ENCODE measurements at places on chromosomes 6 and 20.

DNA sequence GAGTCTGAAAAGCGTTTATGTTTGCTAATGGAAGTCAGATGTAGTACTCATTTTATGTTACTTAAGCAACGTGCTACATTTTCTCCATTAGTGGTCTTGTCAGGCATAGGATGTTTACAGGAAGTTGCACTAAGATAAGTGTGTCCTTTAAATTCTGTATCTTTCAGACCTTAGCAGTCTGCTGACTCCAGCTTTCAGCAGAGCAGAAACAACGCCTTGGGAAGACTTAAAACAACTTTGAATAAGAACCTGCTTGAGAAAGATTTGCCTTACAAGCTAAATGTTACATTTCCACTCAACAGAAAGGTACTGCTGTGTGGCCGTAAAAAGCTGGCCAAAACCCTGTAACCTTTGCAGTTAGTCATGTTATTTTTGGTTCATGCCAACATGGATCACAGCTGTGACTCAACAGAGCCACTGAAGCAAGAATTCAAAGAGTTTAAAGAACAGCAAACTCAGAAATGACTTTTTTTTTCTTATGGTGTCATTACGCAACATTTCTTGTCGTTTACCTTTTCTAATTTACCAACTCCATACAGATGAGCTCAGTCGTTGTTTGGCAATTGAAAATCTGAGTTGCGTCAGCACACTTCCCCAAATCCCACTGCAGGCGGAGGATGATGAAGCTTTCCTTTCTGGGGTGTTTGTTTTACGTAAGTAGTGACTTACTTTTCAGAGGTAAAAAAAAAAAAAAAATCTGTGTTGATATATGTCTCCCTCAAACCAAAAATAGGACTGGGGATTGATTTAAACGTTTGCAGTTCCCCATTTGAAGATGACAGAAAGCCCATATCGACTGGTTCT is 27.9 kb upstream of the BMP6 start:
- no peak for DNase-seq

DNA sequence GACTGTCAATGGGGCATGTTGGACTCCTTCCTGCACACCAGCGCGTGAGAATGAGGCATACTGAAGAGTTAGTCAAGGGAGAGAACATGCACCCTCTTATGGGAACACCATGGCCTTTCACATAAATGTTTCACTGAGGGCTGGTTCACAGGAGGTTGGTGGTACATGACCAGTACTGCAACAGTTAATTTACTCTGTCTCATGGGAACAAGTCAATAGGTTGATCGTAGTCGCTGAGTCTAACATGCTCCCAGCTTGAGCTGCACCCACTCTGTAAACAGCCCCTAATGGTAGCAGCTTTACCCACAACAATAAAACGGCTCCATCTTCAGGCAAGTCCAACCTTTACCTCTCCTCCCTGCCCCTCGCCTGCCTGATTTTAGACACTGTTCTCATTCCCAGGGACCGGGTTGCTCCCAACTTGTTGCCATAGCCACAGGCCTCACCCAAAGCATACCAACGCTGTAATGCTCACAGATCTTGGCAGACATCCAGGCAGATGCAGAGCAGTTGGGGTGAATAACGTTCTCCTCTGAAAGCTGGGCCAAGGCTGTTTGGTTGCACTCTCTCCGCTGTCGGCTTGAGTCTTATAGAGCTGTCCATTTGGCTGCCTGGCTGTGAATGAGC is 111.3 kb downstream of the LY86 start:
- DNase-seq: no peak

- DNase-seq: no peak
These were observed 14.6 kb upstream of the ADA start for GRCh38 chr20:44666066-44666465.

DNA sequence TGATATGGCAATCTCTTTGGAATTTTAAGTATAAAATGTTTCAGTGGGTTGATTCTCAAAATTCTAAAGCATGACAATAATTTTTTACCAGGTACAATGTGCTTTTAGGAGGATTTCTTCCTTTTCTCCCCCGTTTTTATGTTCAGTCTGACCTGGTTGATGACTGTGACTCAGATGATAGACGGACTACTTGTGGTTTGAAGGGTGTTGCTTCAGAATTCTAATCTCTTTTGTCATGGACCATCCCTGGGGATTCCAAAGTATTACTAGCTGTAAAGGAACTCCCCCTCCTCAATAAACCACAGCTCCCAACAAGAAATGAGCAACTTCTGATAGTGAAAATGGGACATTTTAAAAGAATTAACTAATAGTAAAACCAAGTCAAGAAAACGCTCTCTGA is 34.9 kb upstream of the TNFAIP3 start:
- DNase-seq: no peak

- DNase-seq: no peak
These were observed 388.9 kb upstream of the MAN1A1 start for GRCh38 chr6:119738425-119738824.

GRCh38 chr6:108564178-108564577 is 3.5 kb downstream of the FOXO3 start:
- no peak for DNase-seq

DNA sequence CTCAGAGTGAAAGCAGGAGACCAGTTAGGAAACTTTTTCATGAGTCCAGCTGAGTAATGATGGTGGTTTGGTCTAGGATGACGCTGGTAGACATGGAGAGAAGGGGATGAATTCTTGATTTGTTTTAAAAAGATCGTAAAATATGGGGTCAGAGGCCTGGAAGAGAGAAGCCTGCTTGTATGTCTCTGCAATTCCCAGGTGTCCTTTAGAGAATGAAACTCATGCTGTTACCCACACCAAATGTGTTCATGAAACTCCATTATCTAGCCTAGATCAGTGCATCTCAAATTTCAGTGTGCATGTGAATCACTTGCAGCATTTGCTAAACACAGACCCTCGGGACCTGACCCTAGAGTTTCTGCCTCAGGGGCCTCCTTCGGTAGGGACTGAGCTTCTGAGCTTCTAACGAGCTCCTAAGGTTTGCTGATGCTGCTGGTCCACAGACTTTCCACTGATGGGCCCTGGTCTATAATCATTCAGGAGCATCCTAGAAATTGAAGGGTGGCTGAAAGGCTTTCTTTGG is 302.0 kb upstream of the PLCB4 start:
- DNase-seq: no peak

GRCh38 chr20:45282700-45283550 is 23.7 kb upstream of the RBPJL start:
- DNase-seq: no peak

DNA sequence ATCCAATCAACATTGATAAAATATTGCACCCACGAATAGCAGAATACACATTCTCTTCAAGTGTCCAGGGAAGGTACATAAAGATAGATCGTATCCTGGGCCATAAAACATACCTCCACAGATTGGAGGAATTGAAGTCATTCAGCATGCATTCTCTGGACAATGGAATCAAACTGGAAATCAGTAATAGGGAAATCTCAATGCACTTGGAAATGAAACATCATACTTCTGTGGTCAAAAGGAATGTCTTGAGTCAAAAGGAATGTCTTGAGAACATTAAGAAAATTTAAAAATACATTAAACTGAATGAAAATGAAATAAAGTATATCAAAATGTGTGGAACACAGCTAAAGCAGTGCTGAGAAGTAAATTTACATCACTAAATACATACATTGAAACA is 138.8 kb downstream of the TFAP2A start:
- no peak for DNase-seq

- no peak for DNase-seq
These were observed 213.6 kb upstream of the DTNBP1 start for GRCh38 chr6:15876406-15876805.

DNA sequence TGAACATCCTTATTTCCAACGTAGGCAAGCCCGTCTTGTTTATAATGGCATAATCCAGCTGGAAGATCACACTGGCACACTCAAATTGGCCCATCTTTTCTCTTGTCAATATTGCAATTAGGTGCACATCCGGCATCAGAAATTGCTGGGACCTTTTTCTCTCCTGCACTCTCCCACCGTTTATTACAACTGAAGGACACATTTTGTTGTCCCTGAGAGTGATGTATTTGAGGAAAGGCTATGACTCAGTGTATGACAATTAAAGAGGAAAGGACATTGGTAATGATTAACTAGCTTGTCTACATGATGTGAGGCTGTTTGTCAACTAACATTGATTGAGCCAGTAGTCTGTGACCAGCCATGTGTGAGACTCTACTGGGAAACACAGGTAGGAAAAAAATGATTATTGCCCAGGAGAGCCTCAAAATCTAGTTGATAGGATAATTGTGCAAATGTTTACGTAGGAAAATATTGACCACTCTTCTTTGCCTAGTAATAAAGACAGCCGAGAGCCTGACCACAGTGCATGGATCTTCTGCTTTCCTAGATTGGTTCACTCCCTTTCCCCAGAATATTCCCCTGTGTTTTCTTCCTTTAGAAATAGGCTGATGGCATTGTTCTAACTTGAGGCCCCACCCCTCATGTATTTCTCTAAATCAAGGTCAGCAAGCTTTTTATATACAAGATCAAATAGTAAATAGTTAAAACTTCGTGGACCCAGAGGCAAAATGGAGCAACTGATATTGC is 230.0 kb upstream of the BTBD3 start:
- DNase-seq: no peak

DNA sequence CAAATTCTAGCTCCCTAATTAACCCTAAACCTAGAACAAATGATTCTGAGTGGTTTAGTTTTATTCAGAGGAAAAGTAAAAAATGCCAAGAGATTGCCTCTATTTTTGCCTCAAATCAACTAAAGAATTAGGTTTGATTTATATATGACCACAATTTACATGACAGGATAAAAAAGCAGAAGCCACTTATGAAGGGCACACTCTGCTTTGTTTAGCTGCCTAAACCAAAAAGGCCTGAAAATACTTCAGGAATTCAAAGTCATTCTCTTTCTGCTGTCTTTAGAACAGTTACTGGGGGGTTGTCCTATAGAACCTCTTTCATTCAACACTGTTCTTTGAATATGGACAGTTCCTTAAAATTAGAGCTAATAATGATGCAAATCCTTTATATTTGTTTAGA is 5.3 kb downstream of the FBXO5 start:
- no peak for DNase-seq

DNA sequence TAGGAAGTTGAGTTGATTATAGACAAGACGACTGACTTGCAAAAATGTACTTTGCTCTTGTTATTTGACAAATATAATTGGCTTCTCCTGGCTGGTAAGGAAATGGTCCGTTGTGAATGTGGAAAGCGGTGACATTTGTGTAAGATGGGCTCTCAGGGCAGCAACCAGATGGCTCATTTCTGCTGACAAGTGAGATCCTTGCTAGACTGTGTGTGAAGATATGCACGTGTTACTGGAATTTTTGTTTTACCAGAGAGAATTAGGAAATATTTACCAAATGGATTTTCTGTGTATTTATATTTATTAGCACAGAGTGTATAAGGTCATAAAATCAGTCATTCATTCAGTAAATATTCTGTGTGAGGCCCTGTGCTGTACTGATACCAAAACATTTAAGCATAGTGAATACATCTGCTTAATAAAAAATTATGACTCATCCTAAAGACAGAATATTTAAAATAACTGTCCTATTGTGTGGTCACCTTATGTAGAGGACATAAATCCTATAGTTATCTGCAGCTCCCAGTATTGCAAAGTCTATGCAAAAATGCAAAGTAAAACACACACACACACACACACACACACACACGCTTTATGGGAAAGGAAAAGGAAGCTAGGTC is 109.9 kb upstream of the ASF1A start:
- no peak for DNase-seq

- peak; percentile 30 for DNase-seq
These were observed 580 bp downstream of the VEGFA start for GRCh38 chr6:43770372-43771209.

GRCh38 chr6:14706378-14706929 is 539.4 kb upstream of the JARID2 start:
- DNase-seq: peak; percentile 78

DNA sequence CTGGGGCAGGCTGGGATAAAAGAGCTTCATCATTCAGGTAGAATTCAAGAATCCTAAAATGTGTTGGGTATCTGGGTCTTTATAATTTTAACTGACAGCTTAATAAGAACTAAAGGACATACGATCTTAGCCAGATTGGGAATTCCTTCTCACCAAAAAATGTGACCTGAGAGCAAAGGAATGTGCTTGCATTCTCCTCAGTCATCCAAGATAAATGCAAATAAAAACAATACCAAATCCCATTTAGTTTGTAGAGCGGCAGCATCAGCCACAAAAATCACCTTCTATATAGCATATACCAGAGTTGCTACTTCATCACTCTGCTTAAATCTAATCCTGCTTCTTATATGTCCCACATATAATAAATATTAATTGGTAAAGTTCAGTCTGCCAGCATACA is 16.9 kb downstream of the USP49 start:
- no peak for DNase-seq

GRCh38 chr6:3388786-3389185 is 68.1 kb downstream of the SLC22A23 start:
- DNase-seq: no peak

- no peak for DNase-seq
These were observed 168.0 kb downstream of the HDGFL1 start for GRCh38 chr6:22737331-22737730.

DNA sequence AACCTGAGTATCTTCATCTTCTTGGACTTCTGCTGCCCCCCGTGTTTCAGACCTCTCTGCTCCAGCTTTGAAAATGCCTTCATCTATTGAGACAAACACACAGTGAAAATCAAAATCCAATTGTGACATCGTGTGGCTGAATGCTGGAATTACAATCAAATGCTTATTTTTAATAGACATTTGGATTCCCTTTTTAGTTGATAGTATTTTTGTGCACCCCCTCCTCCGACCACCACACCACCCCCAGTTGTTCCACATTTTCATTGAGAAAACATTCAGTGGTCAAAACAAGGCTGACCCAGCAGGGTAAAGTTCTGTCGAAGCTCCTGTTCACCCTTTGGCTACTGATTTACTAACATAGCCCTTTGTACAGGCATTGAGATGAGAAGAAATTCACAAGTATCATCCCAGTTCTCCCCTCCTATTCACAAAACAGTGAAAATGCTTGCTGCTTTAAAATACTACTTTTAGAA is 79.0 kb downstream of the NRSN1 start:
- no peak for DNase-seq

GRCh38 chr6:22015944-22016343 is 280.9 kb downstream of the PRL start:
- DNase-seq: no peak

Measured in stimulated activated CD4-positive, alpha-beta T cell treated with anti-CD3 and anti-CD28 coated beads, Interleukin-2, amount 100 ng/mL, for 24 hours (primary cell).